ENCODE measurements at places on chromosomes 16 and 17.

DNA sequence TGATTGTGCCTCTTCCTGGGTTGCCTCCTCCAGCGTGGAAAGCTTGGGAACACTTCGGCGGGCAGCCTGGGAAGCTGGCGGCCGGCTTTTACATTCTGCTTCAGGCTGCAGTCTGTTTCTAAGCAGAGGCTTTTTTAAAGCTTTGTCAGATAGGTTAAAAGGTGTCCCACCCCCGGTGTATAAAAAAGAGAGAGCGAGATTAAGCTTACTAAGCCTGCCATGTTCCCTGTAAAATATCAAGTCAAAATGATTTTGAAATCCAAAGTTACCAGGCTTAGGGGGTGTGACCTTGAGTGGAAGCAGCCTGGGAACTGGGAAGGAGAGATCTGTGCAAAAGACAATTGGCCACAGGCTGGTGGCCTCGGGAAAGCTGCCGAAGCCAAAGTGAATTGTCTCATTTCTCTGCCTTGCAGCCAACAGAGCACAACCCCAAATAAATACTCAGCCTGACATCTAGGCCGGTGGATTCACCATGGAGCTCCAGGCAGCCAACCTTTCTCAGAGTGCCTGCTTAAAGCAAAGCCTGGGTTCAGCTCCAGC is 254.5 kb downstream of the FTO start:
- no peak for DNase-seq

- no peak for DNase-seq
Observed at GRCh38 chr17:64187093-64187895, 57.4 kb upstream of the ERN1 start.

DNA sequence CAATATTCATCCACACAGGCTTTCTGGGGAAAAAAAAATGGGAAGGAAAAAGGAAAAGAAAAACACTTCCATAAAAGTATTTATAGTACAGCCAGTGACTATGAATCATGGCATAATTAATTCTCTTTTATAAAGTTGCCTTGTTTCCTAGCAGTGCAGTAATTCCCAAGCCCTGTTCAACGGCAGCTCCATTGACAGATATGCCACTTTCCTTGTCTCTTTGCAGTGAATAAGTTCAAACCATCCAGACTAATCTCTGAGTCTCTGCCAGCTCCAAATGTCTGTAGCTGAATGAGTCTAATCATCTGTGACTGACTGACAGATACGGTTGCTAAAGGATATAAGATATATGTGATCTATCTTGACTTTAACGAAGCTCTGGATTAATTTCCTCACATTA is 52.9 kb upstream of the KCNJ16 start:
- DNase-seq: peak; percentile 16

DNA sequence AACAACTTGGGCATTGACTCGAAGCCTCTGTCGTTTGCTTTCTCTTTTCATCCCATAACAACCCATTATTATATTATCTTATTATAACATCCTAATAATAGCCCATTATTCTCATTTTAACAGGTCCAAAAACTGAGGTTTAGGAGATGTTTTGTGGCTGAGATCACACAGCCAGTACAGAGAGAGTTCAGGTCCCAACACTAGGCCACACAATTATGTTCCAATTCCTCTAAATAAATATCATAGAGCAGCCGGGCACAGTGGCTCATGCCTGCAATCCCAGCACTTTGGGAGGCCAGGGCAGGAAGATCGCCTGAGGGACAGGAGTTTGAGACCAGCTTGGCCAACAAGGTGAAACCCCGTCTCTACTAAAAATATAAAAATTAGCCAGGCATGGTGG is 40.3 kb upstream of the KIFC3 start:
- no peak for DNase-seq

- DNase-seq: no peak
Observed at GRCh38 chr17:692116-692515, 22.5 kb downstream of the VPS53 start.

DNA sequence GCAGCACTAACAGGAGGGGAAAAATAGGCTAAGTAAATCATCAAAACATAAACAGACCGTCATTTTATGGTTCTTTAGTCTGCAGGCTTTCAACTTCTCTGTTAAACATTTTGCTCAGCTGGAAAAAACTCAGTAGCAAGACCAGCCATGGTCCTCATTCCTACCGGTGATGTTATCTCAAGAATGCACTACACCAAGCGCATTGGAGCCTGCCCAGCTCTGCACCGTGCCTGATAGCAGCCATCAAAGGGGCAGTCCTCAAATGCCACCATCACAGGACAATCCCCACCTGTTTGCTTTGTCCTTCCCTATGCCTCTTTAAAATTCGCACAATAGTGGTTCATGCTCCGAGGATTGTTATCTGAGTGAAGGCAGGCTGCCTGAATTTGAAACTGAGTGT is 181.5 kb upstream of the MON1B start:
- no peak for DNase-seq

DNA sequence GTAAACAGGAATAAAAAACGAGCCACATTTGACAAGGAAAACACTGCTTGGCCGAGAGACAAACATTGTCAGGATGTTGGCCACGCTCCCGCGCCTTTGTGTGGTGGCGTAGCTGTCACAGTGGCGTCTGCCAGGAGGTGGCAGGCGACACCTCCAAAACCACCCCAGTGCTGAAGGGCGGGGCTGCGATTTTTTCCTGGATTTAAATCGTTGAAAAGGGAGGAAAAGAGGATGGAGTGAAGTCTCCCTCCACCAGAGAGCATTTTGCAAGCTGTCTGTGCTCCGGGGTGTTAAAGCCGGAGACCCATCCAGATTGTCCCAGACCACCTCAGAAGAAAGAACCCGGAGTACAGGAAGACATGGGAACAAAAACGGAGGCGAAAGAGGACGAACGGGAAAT is 12.7 kb downstream of the MRM3 start:
- DNase-seq: peak; percentile 80

- DNase-seq: no peak
Observed at GRCh38 chr17:17380145-17380925, 77.2 kb downstream of the NT5M start.

GRCh38 chr16:48517493-48517892 is 92.5 kb downstream of the N4BP1 start:
- DNase-seq: no peak

GRCh38 chr16:54268766-54269165 is 17.8 kb downstream of the IRX3 start:
- no peak for DNase-seq

DNA sequence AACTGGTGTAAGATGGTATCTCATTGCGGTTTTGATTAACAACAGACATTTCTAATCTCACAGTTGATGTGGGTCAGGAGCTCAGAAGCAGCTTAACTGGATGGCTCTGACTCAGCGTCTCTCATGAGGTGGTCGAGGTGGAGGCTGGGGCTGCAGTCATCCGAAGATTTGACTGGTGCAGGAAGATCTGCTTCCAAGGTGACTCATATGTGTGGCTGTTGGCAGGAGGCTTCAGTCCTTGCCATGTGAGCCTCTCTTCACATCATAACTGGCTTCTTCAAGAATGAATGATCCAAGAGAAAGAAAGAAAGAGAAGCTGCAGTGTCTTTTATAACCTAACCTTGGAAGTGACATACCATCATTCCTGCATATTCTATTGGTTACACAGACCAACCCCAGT is 376.1 kb downstream of the SEC14L1 start:
- no peak for DNase-seq

DNA sequence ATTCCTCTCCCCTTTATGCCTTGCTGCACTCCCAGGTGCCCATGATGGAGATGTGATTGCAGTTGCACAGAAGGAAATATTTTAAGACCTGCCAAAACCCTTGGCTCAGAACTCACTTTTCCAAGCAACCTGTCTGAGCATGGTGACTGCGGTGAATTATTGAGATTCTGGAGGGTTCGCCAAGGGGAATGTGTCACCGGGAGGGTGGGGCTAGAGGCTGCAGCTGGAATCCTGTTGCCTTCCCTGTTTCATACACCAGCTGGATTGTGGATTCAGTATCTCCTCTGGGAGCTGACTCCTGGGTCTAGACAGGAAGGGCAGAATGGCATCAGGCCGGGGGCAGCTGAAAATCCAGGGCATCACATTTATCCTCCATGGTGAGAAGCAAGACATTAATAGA is 527.2 kb downstream of the TMEM114 start:
- DNase-seq: no peak

DNA sequence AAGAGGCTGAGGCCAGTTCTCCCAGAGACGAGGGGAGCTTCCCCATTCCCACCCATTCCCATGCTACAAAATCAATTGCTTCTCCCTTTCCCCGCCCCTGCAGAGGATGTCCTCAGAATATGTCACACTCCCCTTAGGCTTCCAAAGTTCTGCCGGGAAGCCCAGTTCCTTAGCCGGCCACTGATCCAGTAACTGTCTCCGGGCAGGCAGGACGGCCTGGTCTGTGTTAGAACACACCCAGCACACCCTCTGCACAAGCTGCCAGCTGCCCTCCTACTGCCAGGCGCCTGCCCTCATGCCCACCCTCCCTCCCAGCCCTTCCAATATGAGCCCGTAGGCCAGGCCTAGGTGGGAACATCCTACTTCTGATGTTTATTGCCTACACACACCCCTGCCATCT is 31.1 kb downstream of the SGSM2 start:
- no peak for DNase-seq
